ENCODE measurements at places on chromosomes 7 and 10. TPM values are rescaled to one million over a fixed set of nuclear protein-coding genes. Genes with fewer than 3 reads are reported as not detected.

Gene CPA5
- not detected for total RNA-seq

DNA sequence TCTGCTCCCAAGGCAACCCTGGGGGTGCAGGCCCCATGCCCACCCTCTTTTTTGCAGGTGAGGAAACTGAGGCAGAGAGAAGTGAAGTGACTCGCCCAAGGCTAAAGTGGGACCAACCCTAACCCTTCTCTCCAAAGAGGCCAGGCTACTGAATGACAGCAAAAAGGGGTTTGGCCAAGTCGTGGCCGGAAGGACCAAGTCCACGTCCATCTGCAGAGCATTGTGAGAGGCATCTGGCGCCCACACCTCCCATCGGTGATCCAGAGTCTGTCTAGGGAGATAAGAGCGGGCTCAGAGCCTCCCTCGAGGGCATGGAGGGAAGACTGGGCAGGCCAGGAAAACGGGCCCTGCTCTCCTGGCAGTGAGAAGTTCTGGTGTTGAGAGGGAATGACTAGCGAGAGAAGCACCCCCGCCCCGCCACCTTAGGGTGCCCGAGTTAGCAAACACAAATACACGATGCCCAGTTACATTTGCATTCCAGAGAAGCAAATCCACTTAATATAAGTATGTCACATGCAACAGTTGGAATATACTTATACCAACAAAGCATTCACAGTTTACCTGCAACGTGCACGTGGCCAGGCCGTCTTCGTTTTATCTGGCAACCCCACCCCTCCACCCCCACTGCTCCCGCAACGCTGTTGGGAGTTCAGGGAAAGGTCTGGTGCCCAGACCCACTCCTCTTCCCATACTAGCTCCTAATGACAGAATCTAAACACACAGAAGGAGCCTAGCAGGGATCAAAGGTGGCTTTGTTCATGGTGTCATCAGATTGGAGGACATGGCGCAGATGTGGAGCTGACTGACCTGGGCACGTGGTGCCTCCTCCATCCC lies 124.9 kb downstream of the OAT start:
- H3K27me3 ChIP-seq: no peaks in the 10 kb centered on the region
- no peak overlapping the region for H3K27ac ChIP-seq
- DNase-seq: no peak
- no peak overlapping the region for H3K4me3 ChIP-seq
- H3K4me1 ChIP-seq: no peaks in the 10 kb centered on the region

- H3K4me1 ChIP-seq: no peaks in the 10 kb centered on the region
- no peak overlapping the region for H3K27ac ChIP-seq
- DNase-seq: no peak
- H3K4me3 ChIP-seq: no peak overlapping the region
- no peaks in the 10 kb centered on the region for H3K27me3 ChIP-seq
Observed at GRCh38 chr10:1160561-1161314, 104.6 kb downstream of the WDR37 start.

DNA sequence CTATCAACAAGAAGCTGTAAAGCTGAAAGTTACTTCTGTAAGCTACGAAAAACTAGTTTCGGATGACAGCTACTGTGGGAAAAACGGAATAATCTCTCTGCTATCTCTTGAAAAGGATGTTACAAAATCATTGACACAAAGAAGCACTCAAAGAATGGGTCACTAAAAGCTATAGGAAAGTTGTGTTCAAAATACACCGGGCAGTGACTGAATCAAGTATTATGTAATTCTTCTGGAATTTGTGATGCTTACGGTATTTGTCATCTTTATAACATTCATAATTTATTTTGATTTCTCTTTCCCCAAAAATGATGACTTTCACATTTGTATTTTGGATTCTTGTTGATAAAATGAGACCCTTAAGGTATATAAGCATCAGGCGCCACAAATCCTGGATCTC lies 112.1 kb upstream of the KLF6 start:
- H3K27ac ChIP-seq: no peak overlapping the region
- H3K36me3 ChIP-seq: no peaks in the 10 kb centered on the region
- no peaks in the 10 kb centered on the region for H3K4me1 ChIP-seq
- no peak overlapping the region for H3K4me3 ChIP-seq
- no peak for DNase-seq

Gene VPS37D
- total RNA-seq: 4.7 TPM

DNA sequence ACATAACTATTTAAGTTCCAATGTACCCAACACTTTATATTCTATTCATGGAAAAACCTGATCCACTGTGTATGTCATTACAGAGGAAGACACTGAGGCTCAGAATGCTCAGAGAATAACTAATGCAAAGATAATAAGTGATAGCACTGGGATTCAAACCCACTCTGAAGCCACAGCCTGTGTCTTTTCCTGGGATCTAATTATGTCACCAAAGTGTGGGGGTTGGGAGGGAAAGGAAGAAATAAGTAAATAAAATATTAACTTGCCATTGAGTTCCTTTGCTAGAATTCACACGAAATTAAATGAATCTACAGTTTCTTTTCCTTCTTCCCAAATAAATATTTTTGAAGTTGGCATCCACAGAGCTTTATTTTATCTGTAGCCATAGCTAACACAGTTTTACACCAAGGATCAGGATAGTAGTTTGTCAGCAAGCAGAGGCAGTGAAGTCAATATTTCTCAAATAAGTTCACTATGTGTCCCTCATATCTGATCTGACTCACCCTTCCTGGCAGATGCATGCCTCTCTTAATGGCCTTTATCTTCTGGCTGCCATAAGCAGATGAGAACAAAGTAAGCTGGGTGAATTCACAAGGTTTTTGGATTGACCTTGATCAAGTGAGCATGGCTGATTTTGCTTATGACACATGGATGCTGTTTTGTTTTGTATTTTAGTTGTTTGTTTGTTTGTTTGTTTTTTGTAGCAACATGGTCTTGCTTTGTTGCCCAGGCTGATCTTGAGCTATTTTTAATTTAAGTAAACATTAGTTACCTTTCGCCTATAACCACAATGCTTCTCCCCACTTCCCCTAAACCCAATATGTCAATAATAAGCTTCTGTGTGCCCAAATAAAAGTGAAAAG lies 6.3 kb downstream of the RAPGEF5 start:
- H3K4me3 ChIP-seq: no peak overlapping the region
- H3K27me3 ChIP-seq: no peaks in the 10 kb centered on the region
- H3K27ac ChIP-seq: no peak overlapping the region
- no peaks in the 10 kb centered on the region for H3K4me1 ChIP-seq
- DNase-seq: no peak

Gene IQUB
- 1.5 TPM for total RNA-seq

Gene TMEM196
- total RNA-seq: not detected

- H3K27ac ChIP-seq: no peak overlapping the region
- H3K36me3 ChIP-seq: no peaks in the 10 kb centered on the region
- no peak overlapping the region for H3K4me3 ChIP-seq
- DNase-seq: no peak
Observed at GRCh38 chr7:124908259-124908658, 21.4 kb downstream of the POT1 start.

DNA sequence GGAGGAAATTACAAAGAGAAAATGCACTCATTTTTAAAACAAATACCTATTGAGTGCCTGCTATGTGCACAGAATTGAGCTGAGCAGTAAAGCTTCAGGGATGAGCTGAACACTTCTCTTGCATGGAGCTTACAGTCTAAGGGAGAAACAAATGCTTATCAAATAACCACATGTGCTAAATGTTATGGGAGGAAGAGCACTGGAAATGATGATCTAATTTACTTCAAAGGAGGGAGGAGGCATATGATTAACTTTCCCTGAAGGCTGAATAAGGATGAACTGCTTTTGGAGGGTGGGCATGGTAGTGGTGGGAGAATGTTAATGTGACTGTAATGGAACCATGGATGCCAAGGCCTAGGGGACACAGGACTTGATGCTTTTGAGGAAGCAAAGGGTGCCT lies 168.2 kb downstream of the POU6F2 start:
- no peaks in the 10 kb centered on the region for H3K36me3 ChIP-seq
- no peak for DNase-seq
- H3K27me3 ChIP-seq: no peaks in the 10 kb centered on the region

DNA sequence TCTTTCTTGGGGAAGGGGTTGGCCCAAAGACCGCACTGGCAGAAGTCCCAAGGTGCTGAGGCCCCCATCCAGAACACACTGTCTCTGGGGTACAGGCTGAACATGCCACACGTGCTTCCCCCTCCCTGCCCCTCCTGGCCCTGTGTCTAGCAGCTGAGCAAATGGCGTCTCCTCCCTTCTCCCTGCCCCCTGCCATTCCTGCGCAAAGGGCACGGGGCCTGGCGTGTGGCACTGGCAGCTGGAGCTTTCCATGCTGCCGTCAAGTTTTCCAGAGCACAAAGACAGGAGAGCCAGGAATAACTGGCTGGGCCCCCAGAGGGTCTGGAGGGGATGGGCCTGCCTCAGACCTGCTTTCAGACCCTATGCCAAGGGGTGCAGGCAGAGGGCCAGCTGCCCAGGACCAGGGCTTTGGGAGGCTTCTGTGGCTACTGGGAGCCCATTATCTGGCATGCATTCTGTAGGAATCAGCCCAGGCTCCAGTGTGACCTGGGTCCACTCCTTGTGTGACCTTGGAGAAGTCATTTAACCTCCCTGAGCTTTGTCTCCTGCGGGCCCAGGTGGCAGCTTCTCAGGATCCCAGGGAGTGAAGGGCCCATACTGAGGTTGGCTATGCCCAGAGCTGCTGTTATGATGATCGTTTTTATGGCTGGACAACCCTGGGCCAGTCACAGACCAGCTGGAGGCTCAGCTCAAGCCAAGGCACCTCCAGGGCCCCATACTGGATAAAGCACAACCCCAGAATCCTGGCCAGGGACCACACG lies 710 bp upstream of the LDB3 start:
- H3K4me3 ChIP-seq: no peak overlapping the region
- no peaks in the 10 kb centered on the region for H3K27me3 ChIP-seq
- DNase-seq: no peak

DNA sequence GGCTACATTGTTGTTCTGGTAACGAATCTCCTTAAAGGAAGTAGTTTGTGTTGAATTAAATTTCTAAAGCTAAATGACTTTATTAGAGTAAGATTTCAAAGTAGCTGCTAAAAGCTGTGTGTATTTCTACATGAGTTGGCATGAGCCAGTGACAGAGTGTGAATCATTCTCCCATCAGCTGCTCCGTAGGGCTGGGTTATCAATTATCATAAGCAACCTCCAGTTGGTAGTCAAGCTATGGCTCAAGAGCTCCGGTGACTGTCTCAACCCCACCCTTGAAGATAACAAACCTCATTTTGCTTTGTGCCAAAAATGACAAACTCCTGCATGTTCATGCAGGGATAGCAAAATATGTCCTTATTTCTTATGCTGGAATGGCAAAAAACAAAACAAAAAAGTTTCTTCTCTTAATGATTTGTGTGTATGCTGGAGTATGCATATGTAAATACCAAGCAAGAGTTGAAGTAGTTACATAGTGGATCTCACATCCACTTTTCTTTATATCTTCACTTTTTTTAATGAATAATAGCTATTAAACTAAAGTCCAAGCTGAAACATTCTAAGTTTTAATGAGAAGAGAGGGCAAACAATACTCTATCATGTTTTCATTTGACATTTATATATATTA lies 249.4 kb downstream of the CACNA2D1 start:
- H3K27me3 ChIP-seq: no peaks in the 10 kb centered on the region
- no peaks in the 10 kb centered on the region for H3K36me3 ChIP-seq
- H3K27ac ChIP-seq: no peak overlapping the region
- DNase-seq: no peak
- H3K4me3 ChIP-seq: no peak overlapping the region

DNA sequence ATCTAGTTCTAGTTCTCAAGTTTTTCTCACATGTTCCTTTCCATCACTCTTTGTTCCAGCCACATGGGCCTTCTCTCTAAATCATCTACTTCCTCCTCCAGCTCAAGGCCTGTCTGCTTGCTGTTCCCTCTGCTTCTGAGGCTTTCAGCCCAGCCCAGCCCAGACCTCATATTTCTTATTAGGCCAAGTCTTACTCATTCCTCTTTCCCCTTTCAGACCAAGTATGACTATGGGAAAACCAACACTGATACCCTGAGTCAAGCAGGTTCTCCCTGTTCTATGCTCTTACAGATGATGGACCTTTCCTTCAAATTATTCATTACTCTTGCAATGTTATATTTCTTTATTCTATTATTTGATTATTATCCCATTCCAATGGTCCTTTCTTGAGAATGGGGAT lies 80.3 kb upstream of the SEM1 start:
- no peaks in the 10 kb centered on the region for H3K27me3 ChIP-seq
- H3K4me3 ChIP-seq: no peak overlapping the region
- H3K36me3 ChIP-seq: no peaks in the 10 kb centered on the region
- no peak for DNase-seq

Gene PRTFDC1
- total RNA-seq: 16.7 TPM

DNA sequence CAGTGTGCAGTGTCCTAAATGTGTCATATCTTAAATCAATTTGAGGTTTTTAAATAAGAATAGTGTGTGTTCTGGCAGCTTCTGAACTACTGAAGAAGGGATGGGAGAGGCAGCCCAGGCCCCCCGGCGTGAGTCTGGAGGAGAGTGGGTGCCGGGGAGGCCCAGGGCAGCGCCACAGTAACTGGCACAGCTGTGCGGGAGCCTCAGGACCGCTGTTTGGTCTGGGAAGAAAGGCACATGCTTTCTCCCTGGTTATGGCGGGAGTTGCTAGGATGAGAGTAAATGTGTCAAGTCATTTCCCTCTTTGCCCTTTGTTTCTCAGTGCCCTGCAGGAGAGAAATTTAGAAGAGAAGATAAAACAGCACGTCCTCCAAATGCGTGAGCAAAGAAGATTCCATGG lies 31.9 kb upstream of the PWWP2B start:
- H3K4me1 ChIP-seq: no peaks in the 10 kb centered on the region
- DNase-seq: no peak

Gene ENKUR
- 8.6 TPM for total RNA-seq

DNA sequence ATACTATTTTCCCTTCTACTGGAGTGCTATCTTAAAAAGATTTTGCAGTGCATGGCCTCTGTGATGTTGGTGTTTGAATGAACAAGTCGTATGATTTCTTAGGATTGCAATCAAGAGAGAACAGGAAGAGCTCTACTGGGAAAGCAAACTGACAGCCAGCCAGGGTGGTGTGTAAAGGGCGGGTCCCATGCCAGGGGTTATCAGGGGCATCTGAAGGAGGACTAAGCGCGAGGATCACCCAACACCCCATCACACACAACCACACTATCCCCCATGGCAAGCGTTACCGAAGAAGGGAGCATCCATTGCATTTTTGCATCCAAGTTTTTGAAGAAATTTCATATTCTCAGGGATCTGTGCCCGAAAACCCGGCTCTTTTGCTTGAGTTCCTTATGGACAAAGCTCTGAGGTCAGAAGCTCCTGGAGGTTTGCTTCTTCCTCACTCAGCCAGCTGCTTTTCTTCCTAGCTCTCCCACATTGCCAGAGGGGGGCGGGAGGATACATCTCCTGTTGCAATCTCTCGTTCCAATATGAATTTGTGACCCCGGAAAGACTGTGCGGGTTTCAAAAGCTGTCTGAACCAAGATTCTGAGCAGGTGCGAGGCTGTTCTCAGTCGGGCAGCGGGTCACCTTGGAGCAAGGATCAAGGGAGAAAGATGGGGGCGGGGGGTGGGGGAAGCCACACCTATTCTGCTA lies 5.2 kb downstream of the NEUROD6 start:
- no peaks in the 10 kb centered on the region for H3K36me3 ChIP-seq
- no peaks in the 10 kb centered on the region for H3K27me3 ChIP-seq
- H3K4me1 ChIP-seq: peaks cover 1% of the 10 kb centered on the region
- no peak overlapping the region for H3K4me3 ChIP-seq
- no peak overlapping the region for H3K27ac ChIP-seq
- no peak for DNase-seq

All from ovary (tissue), 10 donors.